Muscle of arm (tissue), 14 donors: ENCODE measurements at places on chromosomes 3 and 15.

GRCh38 chr3:4720316-4721075, 227.3 kb downstream of the ITPR1 start:
- DNase-seq: no peak

DNA sequence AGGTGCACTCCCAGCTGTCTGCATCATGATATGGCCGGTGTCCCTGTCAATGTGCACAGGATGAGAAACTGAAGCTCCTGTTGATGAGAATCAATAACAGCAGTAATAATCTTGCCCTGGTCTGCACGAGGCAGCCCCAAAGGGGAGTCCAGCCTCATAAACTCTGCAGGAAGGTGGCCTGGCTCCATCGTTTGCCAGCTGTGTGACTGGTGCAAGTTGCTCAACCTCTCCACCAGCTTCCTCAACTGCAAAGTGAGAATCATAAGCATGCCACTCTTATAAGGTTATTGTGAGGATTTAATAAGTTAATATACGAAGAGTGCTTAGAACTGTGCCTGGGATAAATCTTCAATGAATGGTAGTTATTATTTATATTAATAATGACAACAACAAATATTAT, 203.4 kb upstream of the HES1 start:
- no peak for DNase-seq

GRCh38 chr3:151875759-151876158, 2.3 kb downstream of the SUCNR1 start:
- no peak for DNase-seq

DNA sequence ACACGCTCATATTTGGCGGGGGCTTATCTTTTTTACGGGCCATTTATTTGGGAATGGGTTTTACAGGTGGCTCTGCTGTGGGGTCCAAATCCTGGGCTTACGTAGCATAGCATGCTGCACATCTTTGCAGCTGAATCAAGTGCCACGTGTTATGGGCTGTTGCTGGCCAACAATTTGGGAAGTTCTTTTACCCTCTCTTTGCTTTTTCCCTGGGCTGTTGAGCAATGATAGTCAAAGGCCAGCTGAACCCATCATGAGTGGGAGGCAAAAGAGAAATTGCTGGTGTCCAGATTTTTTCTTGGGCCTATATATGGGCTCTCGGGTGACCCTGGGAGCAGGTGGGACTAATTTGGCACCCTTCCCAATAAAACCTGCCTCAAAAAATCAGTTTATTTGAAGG, 209.3 kb upstream of the SATB1 start:
- no peak for DNase-seq

- no peak for DNase-seq
Observed at GRCh38 chr3:126570103-126570541, 11.4 kb upstream of the C3orf22 start.
